ENCODE measurements at places on chromosomes 7 and 10.

DNA sequence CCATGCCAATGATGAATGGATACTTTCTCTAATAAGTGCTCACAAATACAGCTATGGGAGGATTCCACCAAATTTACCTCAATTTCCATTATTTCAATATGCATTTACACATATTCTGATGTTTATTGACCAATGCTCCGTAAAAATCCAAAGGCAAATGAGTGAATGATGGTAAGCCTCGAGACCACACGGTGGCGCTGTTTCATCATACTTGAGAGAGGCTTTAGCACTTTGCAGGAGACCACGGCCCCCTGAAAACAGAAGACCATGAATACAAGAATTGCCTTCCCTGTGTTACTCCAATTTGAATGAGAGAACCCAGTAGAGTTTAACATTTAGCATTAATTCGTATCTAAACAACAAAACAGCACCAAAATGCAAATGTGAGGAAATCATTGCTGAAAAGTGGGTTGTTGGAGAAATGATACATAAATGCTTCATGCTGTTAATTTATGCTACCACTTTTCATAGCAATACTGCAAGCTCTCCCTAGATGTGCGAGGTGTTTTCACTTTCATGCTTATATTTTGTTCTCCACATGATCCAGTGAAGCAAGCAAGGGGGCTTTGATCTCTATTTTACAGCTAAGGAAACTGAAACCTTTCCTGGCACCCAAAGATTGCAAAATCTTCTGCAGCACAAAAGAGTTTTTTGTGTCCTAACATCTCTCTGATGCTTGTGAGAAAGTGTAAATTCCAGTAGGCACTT lies 35.4 kb downstream of the TRIL start:
- DNase-seq, result peak; percentile 31

DNA sequence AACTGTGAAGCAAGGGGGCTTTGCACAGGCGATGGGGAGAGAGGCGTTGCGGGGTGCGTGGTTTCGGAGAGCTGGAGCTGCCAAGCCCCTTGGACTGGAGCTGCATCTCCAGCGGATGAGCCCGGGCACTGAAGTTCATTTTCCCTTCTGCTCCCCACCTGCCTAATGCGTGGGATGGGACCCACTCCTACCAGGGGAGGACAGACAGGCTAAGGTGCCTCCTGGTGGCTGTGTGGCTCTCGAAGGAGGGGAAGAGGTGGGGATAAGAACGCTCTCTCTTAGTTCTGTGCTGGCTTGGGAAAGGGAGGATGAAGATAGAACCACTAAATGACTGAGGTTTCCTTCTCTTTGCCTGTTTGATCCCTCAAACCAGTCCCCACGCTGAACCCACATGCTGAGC lies 177.6 kb upstream of the PITRM1 start:
- no peak for DNase-seq

GRCh38 chr7:111092406-111093236 lies 1.7 kb downstream of the LRRN3 start:
- DNase-seq, result no peak

DNA sequence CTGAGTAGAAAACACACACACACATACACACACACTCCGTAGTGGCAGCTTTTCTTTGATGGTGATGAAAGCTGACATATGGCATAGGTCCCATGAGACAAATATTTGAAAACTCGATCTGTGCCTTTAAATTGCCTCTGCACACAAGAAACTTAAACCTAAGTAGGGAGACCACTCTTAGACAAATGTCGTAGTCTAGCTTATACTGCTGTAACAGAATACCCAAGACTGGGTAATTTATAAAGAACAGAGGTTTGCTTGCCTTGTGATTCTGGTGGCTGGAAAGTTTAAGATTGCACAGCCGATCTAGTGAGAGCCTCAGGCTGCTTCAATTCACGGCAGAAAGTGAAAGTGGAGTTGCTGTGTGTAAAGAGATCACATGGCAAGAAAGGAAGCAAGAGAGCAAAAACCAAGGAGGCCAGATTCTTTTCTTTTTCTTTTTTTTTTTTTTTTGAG lies 489.4 kb upstream of the SORCS1 start:
- peak; percentile 10 for DNase-seq

- DNase-seq, result no peak
Observed at GRCh38 chr7:47217570-47218360, 364.1 kb downstream of the TNS3 start.

- no peak for DNase-seq
Observed at GRCh38 chr10:58806970-58807628, 294.4 kb downstream of the BICC1 start.

- DNase-seq, result no peak
Observed at GRCh38 chr7:32937344-32938174, 19.7 kb upstream of the FKBP9 start.

DNA sequence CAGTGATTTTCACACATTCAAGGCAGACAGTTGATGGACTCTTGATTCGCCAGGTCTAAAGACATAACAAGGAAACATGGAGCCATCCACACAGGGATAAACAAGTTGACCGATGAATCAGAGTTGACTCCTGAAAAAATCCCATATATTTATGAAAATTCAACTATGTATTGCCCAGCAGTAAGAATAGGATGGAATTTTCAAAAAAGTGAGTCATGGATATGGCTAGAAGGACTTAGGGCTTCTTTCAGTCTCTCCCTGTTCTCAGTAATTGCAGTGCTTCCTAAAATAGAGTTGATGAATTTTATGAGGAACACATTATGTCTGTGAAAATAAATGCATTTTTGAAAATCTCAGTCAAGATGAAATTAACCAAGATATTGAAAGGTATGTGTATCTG lies 301.2 kb downstream of the PLXDC2 start:
- DNase-seq, result no peak

- DNase-seq, result no peak
Observed at GRCh38 chr7:100585511-100586265, at the start of gene LRCH4. LRCH4 (minus strand) TSS chr7:100586129; CDS start chr7:100586100, 29 bp downstream.

- DNase-seq, result no peak
Observed at GRCh38 chr7:26278770-26279169, 12.9 kb upstream of the SNX10 start.

- no peak for DNase-seq
Observed at GRCh38 chr10:19169684-19170083, 121.1 kb downstream of the MALRD1 start.

DNA sequence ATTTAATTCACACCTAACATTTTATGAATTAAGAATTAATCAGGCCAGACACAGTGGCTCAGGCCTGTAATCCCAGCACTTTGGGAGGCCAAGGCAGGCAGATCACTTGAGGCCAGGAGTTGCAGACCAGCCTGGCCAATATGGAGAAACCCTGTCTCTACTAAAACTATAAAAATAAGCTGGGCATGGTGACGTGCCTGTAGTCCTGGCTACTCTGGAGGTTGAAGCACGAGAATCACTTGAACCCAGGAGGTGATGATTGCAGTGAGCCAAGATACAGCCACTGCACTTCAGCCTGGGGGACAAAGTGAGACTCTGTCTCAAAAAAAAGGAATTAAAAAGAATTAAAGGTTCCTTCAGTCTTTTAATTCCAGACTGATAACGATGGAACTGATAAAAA lies 11.1 kb downstream of the LARP4B start:
- no peak for DNase-seq

GRCh38 chr10:123642293-123642692 lies 23.9 kb upstream of the GPR26 start:
- DNase-seq, result no peak

DNA sequence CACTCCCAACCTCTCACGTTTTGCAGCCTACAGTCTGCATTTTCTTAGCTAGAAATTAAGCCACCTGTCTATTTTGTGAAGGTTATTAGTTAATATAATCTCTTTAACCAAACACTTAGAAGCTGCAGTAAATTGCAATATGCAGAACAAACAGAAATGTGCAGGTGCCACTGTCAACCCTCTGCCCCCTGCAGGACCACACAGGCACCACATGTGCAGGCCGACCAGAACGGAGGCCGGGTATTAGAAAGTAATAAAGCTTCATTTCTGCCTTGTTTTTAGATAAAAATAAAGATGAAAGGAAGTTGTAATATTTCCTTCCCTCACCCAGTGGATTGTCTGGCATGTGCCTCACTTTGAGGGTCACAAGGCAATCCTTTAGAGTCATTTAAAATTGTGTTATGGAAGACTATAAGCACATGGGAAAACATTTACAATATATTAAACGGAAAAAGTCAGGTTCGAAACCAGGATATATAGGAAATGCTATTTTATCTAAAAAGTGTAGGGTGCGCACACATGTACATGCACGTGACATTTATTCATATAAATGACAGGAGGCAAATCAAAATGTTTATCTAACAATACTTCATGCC lies 158.2 kb downstream of the ARHGAP12 start:
- DNase-seq, result no peak

Measured in non-pigmented ciliary epithelial cell (primary cell).